CD4-positive, CD25-positive, alpha-beta regulatory T cell (primary cell): ENCODE measurements at places on chromosomes 2 and 18. TPM values are rescaled to one million over a fixed set of nuclear protein-coding genes. Genes with fewer than 3 reads are reported as not detected.
A peak's percentile ranks its signal among the peaks of the same experiment; 100 is the strongest.

- H3K27ac ChIP-seq = no peak overlapping the region
- peaks cover 32% of the 10 kb centered on the region for H3K27me3 ChIP-seq
These were observed 511.6 kb downstream of the PLCL1 start for GRCh38 chr2:198315791-198316630.

- no peaks in the 10 kb centered on the region for H3K36me3 ChIP-seq
- no peaks in the 10 kb centered on the region for H3K27me3 ChIP-seq
- H3K4me1 ChIP-seq = peaks cover 39% of the 10 kb centered on the region
- peak overlapping the region; percentile 79 for H3K4me3 ChIP-seq
- peak overlapping the region; percentile 90 for H3K27ac ChIP-seq
These were observed 727 bp downstream of the NCOA1 start for GRCh38 chr2:24491542-24492420.

DNA sequence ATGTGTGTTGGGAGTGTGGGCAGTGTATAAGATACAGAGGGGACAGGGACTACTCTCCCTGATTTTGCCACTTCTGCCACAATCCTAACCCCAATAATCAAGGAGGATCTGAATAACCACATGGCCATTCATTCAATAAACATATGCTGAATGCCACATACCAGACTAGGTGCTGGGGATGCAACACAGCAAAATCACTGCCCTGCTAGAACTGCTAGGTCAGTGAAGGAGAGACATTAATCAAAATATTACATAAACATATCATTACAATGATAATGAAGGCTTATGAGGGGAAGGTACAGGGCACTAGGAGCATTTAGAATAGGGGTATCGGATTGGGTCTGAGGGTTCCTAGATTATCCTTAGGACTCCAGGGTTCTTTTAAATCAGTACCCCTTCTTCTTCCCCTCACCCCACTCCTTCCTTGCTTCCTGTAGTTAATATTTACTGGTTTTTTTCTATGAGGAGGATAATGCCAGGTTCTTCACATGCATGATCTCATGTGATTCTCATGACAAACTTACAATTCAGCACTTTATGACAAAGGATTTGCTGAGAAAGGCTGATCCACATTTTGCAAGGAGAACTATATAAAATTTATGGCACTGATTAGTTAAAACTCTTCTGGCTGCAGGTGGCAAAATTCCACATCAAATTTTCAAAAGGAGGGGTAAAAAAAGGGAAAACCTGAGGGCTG, 56.4 kb upstream of the PCBP1 start:
- H3K27me3 ChIP-seq = no peaks in the 10 kb centered on the region
- DNase-seq = no peak
- H3K36me3 ChIP-seq = peaks cover 8% of the 10 kb centered on the region
- no peaks in the 10 kb centered on the region for H3K4me1 ChIP-seq

GRCh38 chr2:164840458-164840929, 1.1 kb downstream of the COBLL1 start:
- no peak for DNase-seq
- H3K4me1 ChIP-seq = peaks cover 16% of the 10 kb centered on the region
- no peaks in the 10 kb centered on the region for H3K36me3 ChIP-seq
- H3K27me3 ChIP-seq = peaks cover 17% of the 10 kb centered on the region
- H3K27ac ChIP-seq = no peak overlapping the region

GRCh38 chr2:70975237-70975636, 3.2 kb upstream of the ANKRD53 start:
- no peak overlapping the region for H3K27ac ChIP-seq
- no peak overlapping the region for H3K4me3 ChIP-seq
- peaks cover 4% of the 10 kb centered on the region for H3K27me3 ChIP-seq
- no peaks in the 10 kb centered on the region for H3K36me3 ChIP-seq
- no peak for DNase-seq
- H3K4me1 ChIP-seq = peaks cover 17% of the 10 kb centered on the region

GRCh38 chr18:74551936-74552555, 17.7 kb downstream of the CNDP1 start:
- H3K27me3 ChIP-seq = no peaks in the 10 kb centered on the region
- no peaks in the 10 kb centered on the region for H3K36me3 ChIP-seq
- no peak overlapping the region for H3K4me3 ChIP-seq
- H3K4me1 ChIP-seq = no peaks in the 10 kb centered on the region

DNA sequence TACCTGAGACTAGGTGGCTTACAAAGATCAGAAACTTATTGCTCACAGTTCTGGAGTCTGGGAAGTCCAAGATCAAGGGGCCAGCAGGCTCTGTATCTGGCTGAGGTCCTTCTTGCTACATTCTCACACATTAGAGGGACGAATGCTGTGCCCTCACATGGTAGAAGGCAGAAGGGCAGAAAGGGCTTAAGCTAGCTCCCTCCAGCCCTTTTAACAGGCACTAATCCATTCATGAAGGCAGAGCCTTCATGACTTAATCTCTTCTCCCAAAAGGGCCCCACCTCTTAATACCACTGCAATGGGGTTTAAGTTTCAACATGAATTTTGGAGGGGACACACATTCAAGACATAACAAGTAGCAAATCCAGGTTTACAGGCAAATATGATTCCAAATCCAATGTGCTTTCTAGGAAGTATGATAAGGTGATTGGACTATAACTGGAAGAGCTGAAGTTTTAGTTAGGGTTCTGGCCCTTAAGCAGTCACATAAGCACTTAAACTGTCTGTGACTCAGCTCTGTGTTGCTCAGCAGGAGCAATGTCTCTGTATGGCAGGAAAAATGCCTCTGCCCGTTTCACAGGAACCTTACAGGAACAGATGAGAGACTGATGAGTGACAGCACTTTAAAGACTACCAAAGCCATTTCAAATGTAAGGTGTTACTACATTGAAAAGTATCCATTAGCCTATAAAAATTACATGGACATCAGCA, 119.6 kb upstream of the PTPRM start:
- no peak overlapping the region for H3K27ac ChIP-seq
- no peaks in the 10 kb centered on the region for H3K36me3 ChIP-seq
- H3K4me3 ChIP-seq = no peak overlapping the region

GRCh38 chr2:62435720-62436119, 70.3 kb downstream of the TMEM17 start:
- H3K4me3 ChIP-seq = no peak overlapping the region
- H3K27ac ChIP-seq = no peak overlapping the region
- no peaks in the 10 kb centered on the region for H3K36me3 ChIP-seq
- H3K4me1 ChIP-seq = no peaks in the 10 kb centered on the region
- H3K27me3 ChIP-seq = no peaks in the 10 kb centered on the region

GRCh38 chr18:4391859-4392258, 63.2 kb downstream of the DLGAP1 start:
- no peak overlapping the region for H3K27ac ChIP-seq
- no peaks in the 10 kb centered on the region for H3K27me3 ChIP-seq
- H3K4me1 ChIP-seq = no peaks in the 10 kb centered on the region
- DNase-seq = no peak

DNA sequence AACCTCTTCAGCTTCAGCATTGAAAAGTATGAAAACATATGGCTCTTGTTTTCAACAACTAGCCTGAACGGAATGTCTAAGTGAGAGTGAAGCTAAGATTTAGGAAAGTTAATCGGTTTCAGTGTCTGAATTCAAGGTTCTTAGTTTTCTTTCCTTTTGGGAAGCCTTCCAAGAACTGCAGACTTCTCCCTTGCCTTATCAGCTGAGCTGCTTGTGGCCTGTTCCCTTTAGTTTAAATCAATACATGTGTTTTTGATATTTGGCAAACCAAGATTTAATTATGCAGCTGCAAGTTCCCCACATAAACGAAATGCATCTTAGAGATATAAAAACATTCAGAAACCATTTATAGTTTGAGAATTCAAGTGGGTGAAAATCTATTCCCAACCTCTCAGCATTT, 274.3 kb upstream of the NRP2 start:
- no peaks in the 10 kb centered on the region for H3K36me3 ChIP-seq
- H3K27ac ChIP-seq = no peak overlapping the region
- no peaks in the 10 kb centered on the region for H3K27me3 ChIP-seq
- H3K4me1 ChIP-seq = no peaks in the 10 kb centered on the region
- no peak overlapping the region for H3K4me3 ChIP-seq

DNA sequence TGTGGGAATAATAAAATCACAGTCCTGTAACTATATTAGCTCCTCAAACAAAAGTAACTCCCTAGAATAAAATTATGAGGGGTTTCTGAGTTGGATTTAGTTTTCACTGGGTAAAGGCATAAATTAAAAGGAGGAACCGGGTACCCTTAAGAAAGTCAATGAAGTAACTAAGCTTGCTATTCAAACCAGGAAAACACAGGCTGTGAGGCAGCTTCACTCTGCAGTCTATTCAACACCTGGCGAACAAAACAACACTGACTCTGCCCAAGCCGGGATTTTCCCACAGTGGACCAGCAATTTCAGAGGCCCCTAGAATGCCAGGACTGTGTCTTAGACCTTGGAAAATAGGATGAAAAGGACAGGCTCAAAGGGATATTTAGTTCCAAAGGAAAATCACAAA, 24.6 kb upstream of the CREB1 start:
- no peak for DNase-seq
- peaks cover 21% of the 10 kb centered on the region for H3K4me1 ChIP-seq
- no peaks in the 10 kb centered on the region for H3K27me3 ChIP-seq
- H3K4me3 ChIP-seq = no peak overlapping the region

DNA sequence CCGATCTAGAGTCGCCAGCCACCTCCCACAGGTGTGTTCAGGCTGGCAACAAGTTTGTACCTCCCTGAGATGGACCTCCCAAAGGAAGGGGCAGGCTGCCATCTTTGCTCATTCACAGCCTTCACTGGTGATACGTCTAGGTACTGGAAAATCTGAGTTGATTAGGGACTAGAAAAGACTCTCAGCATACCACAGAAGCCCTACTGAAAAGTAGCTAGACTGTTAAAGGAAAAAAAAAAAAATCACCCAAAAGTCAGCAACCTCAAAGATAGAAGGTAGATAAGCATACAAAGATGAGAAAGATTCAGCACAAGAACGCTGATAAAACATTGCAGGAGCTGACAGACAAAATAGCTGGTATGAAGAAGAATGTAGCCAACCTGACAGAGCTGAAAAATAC, 128.6 kb upstream of the WDR75 start:
- no peaks in the 10 kb centered on the region for H3K27me3 ChIP-seq
- H3K4me3 ChIP-seq = no peak overlapping the region
- DNase-seq = no peak
- no peak overlapping the region for H3K27ac ChIP-seq
- no peaks in the 10 kb centered on the region for H3K36me3 ChIP-seq

GRCh38 chr2:180705122-180705521, 275.3 kb upstream of the UBE2E3 start:
- no peaks in the 10 kb centered on the region for H3K27me3 ChIP-seq
- no peak for DNase-seq
- H3K27ac ChIP-seq = no peak overlapping the region

GRCh38 chr18:1976484-1976883, 594.8 kb downstream of the METTL4 start:
- H3K4me1 ChIP-seq = no peaks in the 10 kb centered on the region
- H3K27ac ChIP-seq = no peak overlapping the region
- no peak overlapping the region for H3K4me3 ChIP-seq
- DNase-seq = no peak

- no peaks in the 10 kb centered on the region for H3K36me3 ChIP-seq
- no peak overlapping the region for H3K4me3 ChIP-seq
- H3K27ac ChIP-seq = no peak overlapping the region
These were observed 405.6 kb upstream of the MEX3C start for GRCh38 chr18:51603111-51603510.

DNA sequence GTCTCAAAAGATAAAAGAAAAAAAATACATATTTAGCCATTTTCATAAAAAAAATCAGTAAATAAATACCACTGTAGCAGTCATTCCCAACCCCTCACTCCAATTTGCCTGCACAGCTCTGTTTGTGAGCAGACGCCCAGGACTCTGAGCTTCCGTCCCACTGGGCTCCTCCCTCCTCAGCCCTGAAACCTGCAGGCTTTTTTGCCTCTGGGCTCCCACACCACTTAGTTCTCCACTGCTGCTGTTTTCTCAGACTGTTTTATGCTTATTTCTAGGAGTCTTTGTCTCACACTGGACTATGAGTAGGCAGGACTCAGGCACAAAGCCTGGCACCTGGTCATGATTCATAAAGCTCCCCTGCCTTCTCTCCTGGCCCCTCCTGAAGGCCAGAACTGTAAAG, 6.1 kb upstream of the CXCR1 start:
- H3K4me1 ChIP-seq = peaks cover 10% of the 10 kb centered on the region
- H3K27ac ChIP-seq = no peak overlapping the region
- H3K4me3 ChIP-seq = no peak overlapping the region
- DNase-seq = no peak

- H3K4me3 ChIP-seq = no peak overlapping the region
- no peaks in the 10 kb centered on the region for H3K4me1 ChIP-seq
- no peak overlapping the region for H3K27ac ChIP-seq
- no peaks in the 10 kb centered on the region for H3K27me3 ChIP-seq
- no peak for DNase-seq
These were observed 503.6 kb upstream of the TNP1 start for GRCh38 chr2:217363470-217363869.

GRCh38 chr2:199257261-199258224, 200.2 kb downstream of the SATB2 start:
- DNase-seq = no peak
- H3K4me3 ChIP-seq = no peak overlapping the region

GRCh38 chr2:202237787-202238233, 587 bp downstream of the SUMO1 start:
- peaks cover 24% of the 10 kb centered on the region for H3K4me1 ChIP-seq
- H3K36me3 ChIP-seq = peaks cover 3% of the 10 kb centered on the region
- H3K27me3 ChIP-seq = no peaks in the 10 kb centered on the region
- no peak for DNase-seq
- H3K27ac ChIP-seq = peak overlapping the region; percentile 83
- H3K4me3 ChIP-seq = peak overlapping the region; percentile 97

DNA sequence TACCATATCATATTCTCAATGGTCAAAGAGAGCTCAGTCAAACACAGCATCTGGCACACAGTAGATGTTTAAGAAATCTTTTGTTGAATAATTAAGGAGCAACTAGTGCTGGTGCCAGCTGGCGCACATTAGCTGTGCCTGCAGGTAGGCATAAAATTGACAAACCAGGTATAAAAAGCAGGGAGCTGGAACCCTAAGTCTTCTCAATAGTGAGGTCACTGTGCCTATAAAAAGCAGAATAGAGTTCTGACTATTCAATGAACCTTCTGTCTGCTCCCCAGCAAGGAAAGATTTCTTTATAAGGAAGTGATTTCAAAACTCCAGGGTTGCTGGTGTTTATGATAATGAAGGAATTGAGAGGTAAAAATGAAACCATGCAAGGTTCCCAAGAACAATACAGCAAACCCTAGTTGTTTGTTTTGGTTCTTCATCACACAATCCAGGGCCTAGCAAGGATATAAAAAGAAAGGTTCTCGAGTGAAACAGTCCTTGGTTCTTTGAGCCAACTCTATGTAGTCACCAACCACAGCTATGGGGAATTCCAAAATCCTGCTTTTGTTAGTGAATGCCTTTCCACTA, 76.1 kb downstream of the THADA start:
- H3K4me1 ChIP-seq = no peaks in the 10 kb centered on the region
- DNase-seq = no peak
- no peaks in the 10 kb centered on the region for H3K27me3 ChIP-seq
- no peak overlapping the region for H3K4me3 ChIP-seq
- no peak overlapping the region for H3K27ac ChIP-seq

Gene TPGS2
- total RNA-seq = 45.6 TPM

Gene CXCR2
- not detected for total RNA-seq

Gene EVA1A
- total RNA-seq = not detected

Gene CFC1
- not detected for total RNA-seq

Gene SPDYA
- 19.6 TPM for total RNA-seq

Gene RTP5
- 0.44 TPM for total RNA-seq

Gene FAM228A
- not detected for total RNA-seq

Gene CLEC4F
- total RNA-seq = not detected

Gene RABL2A
- 22.5 TPM for total RNA-seq

Gene RETREG2
- total RNA-seq = 84.7 TPM

Gene CASP10
- 15.1 TPM for total RNA-seq
